ENCODE measurements at places on chromosomes 12 and 14. TPM values are rescaled to one million over a fixed set of nuclear protein-coding genes. Genes with fewer than 3 reads are reported as not detected.

The PAX9 gene
- total RNA-seq, result 0.79 TPM

The CAND1 gene
- total RNA-seq, result 73.2 TPM

The ENDOU gene
- not detected for total RNA-seq

The SUOX gene
- 30.9 TPM for total RNA-seq

The ACTR6 gene
- total RNA-seq, result 13.0 TPM

The GNG2 gene
- 7.5 TPM for total RNA-seq

GRCh38 chr12:40473962-40474361, 218.3 kb upstream of the CNTN1 start:
- DNase-seq, result no peak

GRCh38 chr14:93027810-93028723, 87.7 kb downstream of the ITPK1 start:
- DNase-seq, result no peak

GRCh38 chr12:131644481-131644880, 66.4 kb upstream of the SFSWAP start:
- no peak for DNase-seq

DNA sequence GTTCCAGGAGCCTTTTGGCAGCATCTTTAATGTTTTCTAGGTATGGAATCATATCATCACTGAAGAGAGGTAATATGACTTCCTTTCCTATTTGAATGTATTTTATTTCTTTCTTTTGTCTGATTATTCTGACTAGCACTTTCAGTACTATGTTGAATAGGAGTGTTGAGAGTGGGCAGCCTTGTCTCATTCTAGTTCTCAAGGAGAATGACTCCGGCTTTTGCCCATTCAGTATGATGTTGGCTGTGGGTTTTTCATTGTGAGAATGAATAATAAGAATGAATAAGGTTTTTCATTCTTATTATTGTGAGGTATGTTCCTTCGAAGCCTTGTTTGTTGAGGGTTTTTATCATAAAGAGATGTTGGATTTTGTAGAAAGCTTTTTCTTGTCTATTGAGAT, 98.9 kb downstream of the GPHN start:
- no peak for DNase-seq

DNA sequence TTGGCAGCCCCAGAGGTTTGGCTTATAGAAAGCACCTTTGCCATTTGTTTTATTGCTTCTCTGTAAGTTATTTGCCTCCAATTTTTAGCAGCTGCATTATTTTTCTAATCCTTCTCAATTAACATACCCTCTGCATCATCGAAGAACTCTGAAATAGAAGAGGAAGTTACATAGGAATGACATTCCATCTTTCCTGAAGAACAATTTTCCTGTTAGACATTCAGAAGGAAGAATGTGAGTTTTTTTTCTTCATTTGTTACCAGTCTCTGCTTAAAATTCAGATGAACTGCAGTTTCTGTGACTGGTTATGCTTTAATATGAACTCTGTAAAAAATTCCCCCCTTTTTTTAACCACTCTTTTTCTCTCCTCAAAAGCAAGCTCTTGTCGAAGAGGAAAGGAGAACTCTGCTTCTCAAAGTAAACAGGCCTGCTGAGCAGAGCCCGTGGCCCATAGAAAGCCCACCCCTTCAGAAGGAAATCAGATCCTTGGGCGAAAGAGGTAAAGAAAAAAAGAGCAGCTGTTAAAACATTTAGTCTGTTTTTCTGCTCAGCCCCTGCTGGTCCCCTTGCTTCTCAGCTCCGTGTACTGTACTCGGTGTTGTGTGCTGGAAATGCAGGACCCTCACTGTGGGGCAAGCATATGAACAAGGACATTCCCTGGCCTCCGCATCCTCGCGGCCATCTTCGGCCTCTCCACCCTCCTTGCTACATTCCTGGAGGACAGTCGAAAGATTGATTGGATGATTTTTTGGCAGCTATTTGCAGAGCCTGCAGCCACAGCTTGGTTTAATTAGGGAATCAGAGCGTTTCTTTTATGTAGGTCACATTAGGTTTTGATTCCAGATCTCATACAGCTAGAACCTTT, 164.4 kb upstream of the LRIG3 start:
- no peak for DNase-seq

DNA sequence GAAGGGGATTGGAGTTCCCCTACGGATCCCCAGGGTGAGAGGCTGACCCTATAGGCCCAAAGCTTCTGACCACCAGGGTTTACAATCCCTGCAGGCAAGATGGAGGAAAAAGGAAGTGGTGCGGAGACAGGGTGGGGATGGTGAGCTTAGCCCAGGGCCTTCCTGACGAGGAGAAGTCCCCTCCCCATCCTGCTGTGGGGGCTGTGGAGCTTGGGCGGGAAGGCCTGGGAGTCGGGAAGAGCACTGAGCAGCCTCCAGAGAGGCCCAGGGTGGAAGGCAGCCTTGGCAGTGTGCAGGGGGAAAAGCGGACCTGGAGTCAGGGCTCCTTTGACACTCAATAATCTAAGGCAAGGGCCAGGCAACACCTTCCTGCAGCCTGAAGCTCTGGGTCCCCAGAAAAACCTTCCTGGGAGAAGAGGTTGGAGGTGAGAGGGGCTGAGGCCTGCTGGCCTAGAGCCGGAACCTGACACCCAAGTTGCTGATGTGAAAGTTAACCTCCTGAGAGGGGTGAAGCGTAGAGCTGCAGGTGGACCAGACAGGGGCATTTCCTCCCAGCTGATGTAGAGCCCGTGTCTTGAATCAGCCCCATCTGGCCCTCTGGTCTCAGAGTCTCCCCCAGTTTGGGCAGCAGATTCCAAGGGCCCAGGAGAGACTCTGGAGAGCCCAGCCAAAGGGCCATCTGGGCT, 6.0 kb downstream of the HDAC7 start:
- peak; percentile 49 for DNase-seq

DNA sequence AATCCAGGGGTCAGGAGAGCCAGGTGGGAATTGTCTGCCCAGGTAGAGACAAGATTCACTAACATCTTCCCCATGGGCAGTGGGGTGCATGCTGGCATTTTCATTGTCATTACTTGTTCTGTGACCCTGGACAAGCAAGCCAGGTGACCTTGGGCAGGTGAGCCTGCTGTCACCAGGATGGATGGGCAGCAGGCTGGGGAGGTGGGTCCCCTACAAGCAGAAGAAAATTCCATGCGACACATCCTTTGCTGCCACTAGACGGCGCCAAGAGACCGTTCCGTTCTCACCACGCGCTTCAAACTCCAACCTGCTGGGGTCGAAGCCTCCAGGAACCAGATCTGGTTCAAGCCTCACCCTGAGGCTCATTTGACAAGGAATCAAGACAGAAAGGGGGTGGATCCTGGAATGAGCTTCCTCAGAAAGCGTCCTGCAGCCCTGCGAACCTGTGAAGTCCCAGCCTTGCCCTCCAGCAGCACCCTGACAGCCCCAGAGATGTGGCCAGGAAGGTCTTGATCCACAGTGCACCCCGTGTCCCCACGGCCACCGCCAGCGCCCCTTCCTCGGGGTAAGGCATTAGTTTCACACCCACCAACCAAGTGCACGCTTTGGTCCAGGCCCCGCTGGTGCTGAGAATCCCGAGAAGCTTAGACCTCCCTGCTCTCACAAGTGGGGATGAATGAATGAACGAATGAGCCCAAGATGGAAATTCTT, 3.2 kb upstream of the DYNC1H1 start:
- peak; percentile 83 for DNase-seq

DNA sequence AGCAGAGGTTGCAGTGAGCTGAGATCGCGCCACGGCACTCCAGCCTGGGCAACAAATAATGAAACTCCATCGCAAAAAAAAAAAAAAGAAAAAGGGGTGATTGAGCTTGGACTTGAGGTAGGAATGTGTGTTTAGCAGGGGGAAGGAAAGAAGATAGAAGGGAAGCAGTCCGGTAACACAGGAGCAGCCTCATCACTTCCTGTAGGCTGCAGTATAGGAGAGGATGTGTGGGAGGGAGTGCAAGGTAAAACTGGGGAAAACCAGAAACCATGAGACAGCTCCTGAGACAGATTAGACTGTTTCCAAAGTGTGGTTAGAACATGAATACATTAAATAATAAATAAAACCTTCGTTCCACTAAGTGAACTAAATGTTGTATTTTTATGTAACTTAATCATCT, 49.2 kb downstream of the FGD4 start:
- no peak for DNase-seq

DNA sequence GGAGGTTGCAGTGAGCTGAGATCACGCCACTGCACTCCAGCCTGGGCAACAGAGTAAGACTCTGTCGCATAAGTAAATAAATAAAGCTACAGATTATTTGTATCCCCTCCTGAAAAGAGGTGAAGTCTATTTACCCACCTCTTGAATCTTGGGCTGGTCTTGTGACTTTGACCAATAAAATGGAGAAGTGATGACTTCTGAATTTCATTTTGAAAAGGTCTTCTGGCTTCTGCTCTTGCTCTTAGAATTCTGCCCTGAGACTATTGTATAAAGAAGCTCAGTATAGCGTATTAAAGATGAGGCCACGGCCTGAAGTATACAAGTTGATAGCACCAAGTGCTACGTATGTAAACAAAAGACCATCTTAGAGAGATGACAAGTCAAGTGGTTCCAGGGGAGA, 88.3 kb upstream of the AMN1 start:
- DNase-seq, result no peak

- DNase-seq, result no peak
Observed at GRCh38 chr12:45348311-45348710, 132.4 kb downstream of the ANO6 start.

GRCh38 chr12:195951-196350, 18.0 kb downstream of the SLC6A12 start:
- no peak for DNase-seq

- DNase-seq, result no peak
Observed at GRCh38 chr12:78914859-78915331, 50.3 kb downstream of the SYT1 start.

DNA sequence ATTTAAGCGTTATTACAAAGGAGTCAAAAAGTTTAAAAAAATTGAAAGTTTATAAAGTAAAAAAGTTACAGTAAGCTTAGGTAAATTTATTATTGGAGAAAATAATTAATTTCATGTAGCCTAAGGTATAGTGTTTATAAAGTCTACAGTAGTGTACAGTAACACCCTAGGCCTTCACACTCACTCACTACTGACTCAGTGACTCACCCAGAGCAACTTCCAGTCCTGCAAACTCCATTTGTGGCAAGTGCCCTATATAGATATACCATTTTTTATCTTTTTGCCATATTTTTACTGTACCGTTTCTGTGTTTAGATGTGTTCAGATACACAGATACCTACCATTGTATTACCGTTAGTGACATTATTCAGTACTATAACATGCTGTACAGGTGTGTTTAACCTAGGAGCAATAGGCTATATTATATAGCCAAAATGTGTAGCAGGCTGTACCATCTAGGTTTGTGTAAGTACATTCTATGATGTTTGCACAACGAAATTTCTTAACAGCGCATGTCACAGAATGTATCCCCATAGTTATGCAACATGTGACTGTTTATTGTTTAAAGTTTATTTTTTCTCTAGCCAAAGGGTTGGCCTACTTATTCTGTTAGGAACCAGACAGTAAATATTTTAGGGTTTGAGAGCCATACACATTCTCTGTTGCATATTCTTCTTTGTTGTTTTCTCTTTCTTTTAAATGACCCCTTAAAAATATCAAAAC, 155.5 kb downstream of the PCNX1 start:
- no peak for DNase-seq

DNA sequence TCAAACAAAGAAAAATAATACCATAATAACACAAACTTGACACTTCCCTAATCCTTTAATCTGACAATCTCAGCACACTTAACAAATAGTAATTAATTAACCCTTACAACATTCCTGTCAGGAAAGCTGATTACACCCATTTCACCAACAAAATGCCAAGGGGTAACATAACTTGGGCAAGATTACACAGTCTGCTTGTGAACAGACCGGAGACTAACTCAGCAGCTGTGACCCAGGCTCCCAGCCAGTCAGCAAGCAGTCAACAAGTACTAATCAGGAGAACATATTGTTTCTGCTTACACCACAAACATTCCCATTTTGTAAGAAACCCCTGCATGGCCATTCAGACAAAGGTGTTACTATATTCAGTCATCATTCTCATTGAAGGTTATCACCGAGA, 592.5 kb upstream of the FLRT2 start:
- DNase-seq, result no peak

GRCh38 chr12:47602325-47602724, 103.5 kb downstream of the RPAP3 start:
- no peak for DNase-seq

DNA sequence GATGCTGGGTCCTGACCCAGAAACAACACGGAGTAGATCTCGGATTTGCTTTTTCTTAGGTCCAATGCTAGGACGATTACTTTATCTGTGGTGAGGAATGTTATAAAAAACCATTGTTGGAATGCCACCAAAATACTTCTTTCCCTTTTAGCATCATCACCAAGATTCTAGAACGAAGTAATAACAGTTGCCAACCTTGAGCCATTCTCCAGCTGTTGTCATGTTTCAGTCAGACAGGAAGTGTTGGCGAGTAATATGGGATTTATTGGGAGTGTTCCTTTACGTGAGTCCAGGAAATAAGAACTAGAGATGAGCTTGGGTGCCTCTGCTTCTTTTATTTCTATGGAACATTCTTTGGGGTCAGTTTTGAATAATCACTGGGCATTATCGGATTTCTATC, 892.9 kb downstream of the DIO2 start:
- no peak for DNase-seq

DNA sequence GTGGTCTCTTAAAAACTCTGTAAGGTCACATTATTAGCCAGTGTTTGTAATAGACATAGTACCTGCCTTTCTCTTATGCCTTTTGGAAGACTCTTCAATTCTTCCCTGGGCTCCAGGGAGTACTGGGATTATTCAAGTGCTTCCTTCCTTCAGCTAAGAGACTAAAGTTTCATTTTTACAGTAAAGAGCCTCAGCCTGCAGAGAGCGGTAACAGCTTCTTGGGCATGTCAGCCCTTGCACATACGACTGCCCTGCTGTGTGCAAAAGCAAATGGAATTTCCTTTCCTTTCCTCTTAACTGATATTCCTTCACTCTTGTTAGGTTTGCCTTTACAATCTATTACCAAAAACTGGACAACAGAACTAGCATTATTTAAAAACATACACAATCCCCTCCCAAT, 32.9 kb upstream of the AMIGO2 start:
- DNase-seq, result no peak

DNA sequence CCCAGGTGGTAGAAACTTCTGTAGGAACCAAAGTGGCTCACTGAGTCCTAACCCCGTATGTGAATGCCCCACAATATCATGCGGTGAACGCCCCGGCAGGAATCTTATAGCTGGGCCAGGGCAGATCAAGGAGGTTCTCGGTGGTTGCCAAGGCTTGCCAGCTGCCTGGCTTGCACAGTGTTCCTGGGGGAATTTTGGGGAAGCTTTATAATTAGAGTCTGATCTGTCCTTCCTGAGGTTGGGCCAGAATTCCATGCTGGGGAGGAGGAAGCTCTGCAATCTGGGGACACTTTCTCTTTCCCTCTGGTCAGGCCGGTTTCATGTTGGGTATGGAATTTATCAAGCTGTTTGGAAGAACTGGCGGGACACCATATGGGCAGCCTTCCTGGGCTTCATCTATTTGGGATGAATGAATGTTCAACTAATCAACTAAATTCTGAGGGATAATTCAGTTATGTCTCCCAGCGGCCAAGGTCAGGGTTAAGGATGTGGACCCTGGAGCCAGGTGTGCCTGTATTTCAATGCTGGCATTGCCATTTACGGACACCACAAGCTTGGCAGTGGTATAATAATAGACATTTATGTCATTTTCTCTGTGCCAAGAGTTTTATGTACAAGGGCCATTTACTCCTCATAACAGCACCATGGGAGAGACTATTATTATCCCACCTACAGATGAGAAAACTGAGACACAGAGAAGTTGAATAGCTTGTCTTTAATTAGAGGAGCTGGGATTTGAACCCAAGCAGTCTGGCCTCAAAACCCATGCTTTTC, 54.3 kb downstream of the SVOP start:
- no peak for DNase-seq
